NCI-H1930 (cell line): ENCODE measurements at places on chromosomes 6 and 20.

DNA sequence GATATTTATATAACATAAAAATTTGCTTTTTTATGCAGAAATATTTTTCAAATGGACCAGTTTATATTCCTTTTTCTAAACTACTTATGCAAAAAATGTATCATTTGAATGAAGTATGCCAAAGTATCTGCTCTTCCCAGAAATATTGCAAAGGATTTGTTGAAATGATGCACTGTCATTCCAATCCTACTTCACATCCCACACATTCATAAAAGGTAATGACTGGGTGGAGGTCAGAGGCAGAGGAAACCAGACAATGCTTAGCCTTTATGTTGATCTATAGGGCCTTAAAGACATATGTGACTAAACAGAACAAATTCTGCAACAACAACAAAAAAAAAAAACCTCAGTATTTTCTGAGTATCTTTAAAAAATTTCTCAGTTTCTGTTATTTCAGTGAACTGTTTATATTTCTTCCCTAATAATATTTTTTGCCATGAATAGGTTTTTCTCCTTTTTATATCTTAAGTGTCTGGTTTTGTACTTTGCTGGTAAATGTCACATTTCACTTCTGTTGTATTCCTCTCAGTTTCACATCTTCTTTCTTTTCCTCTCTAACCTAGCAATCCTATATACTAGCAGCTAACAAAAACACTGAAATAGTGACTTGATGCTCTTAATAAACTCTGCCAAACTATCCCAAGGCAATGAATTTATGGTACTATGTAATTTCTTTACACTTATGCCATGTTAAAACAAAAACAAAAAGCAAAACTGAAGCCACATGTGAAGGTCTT, 374.1 kb downstream of the BCKDHB start:
- no peak for DNase-seq

DNA sequence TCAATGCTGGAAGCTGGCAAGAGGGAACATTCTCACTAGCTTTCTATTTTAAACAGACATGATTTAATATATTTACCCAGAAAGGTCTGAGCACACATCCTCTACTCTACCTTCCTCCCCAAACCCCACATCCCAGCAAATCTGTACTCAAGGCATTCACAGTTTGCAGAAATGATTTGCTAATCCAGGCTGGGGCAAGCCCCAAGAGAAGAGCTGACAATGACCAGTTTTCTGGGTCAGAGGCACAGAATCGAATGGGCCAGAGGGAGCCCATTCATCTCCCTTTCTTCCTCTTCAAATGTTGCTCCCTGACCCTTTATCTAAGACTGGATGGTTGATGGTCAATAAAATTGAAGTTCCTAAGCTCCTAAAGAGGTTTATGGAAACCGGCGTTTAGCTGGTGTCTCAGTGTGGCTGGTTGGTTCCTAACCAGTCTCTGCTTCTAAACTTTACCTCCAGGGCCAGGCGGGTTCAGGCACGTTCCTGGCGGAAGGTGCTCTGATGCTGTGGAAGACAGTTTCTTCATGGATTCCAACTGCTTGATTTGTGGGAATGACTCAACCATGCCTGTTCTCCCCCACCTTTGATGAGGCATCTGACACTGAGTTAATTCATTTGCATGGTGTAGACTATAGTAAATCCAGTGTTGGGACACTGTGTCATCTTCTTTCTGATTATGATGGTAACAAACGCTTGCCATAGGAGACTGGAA, 96.4 kb upstream of the IYD start:
- DNase-seq: no peak

GRCh38 chr6:89079511-89080234, 878 bp upstream of the PNRC1 start:
- DNase-seq: no peak

DNA sequence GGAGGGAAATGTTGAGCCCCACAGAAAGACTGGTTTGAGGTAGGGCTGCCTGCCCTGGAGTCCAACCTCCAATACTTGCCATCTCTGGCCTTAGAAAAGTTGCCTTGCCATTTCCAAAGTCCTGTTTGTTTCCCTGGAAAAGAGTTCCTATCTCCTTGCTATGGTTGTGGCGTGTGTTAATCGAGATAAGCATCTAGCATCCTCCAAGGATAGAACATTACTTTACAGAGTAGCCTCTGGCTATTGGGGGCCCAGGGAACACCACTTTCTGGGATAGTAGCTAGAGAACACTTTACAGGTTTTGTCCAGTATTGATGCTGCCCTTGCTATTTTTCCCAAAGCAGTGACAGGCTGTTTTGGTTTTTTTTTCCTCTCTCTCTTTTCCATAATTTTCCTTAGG, 57.4 kb upstream of the SASH1 start:
- DNase-seq: no peak

DNA sequence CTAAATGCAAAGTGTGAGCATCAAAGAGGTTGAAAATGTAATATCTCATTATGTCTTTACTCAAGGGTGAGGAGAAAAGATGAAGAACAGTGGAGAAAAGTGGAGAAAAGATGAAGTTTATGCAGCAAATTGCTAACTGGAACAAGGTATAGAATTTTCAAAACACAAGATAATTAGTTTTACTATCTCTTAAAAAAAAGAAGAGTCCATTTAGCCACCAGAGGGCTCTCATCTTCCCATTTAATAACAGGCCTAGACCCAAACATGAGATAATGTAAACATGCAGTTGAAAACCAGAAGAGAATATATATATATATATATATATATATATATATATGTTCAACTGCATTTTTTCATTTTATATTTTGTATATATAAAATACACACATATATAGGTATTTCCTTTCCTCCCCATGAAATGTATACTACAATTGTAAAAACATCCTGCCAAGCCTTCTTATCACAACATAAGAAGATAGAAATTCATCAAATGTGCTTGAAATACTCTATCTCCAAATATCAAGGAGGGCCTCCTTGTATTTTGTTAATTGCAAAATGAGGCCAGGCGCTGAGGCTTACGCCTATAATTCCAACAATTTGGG, 78.4 kb downstream of the ADTRP start:
- DNase-seq: peak; percentile 5

DNA sequence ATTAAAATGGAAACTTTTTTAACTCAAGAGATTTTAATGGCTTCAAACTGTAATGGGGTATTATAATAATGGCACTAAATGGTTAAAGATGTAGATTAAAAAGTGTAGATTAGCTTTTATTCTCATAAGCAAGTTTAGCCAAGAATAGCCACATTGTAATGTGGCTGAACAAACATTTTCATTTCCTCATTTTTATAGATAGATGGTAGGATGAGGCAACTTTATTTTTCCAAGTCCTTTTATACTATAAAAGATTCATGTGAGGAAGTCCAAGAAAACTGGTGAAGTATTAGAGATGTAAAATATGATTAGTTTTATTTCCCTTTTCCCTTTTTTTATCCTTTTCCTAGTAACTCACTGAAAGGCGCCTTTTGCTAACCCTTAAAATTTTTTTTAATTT, 88.8 kb downstream of the ATRN start:
- no peak for DNase-seq

DNA sequence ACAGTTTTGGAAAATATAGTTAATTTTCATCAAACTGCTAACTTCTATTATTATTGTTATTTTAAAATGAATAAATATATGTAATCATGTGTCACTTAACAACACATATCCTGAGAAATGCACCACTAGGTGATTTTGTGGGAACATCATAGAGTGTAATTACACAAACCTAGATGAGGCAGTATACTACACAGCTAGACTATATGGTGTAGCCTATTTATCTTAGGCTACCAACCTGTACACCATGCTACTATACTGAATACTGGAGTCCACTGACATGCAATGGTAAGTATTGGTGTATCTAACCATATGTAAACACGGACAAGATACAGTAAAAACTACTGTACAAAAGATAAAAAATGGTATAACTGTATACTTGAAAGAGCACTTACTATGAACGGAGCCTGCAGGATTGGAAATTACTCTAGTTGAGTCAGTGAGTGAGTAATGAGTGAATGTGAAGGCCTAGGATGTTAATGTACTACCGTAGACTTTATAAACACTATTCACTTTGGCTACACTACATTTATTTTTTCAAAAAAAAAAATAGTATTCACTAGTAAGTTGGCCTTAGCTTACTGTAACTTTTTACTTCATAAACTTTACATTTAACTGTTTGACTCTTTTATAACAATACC, 72.4 kb downstream of the ASCC3 start:
- DNase-seq: no peak

DNA sequence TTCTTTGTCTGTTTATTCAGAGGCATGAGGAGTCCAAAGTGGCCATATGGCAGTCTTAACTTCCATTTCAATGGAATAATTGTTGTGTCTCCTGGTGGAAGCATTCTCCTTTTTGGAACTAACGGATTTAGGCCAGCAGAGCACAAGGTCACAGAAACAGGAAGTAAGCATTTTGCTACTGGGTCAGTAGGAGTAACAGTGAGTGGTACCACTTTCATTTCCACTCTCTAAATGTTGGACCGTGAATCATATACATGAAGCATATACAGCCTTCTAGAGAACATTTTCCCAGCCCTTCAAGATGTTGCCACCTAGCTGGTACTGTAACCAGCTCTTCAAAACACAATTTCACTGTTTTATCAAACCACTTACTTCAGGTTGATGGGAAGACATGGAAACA, 182.8 kb downstream of the EYS start:
- no peak for DNase-seq

GRCh38 chr20:10868299-10868698, 194.5 kb upstream of the JAG1 start:
- no peak for DNase-seq

- peak; percentile 2 for DNase-seq
Measured at GRCh38 chr6:797479-798077, 104.6 kb upstream of the EXOC2 start.

GRCh38 chr20:46212876-46213275, 94.8 kb downstream of the CD40 start:
- DNase-seq: no peak

DNA sequence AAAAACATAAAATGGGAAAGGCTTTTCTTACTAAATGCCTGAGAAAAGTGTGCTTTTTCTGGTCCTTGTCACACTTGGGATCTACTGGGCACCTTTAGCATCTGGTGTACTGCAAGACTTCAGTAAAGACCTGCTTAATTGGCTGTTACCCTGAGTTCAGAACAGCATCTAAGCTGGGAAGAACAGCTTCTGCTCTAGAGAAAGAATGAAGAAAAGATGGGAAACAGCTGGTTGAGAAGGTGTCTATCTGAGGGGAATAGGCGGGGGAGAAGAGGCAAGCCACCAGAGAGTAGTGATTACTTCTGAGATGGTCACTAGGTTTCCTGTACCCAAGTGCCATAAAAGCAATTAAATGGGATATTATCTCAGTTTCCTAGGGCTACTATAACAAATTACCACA, 128.2 kb upstream of the SPACA1 start:
- DNase-seq: no peak

GRCh38 chr20:62404761-62405107, 2.4 kb downstream of the CABLES2 start:
- no peak for DNase-seq

DNA sequence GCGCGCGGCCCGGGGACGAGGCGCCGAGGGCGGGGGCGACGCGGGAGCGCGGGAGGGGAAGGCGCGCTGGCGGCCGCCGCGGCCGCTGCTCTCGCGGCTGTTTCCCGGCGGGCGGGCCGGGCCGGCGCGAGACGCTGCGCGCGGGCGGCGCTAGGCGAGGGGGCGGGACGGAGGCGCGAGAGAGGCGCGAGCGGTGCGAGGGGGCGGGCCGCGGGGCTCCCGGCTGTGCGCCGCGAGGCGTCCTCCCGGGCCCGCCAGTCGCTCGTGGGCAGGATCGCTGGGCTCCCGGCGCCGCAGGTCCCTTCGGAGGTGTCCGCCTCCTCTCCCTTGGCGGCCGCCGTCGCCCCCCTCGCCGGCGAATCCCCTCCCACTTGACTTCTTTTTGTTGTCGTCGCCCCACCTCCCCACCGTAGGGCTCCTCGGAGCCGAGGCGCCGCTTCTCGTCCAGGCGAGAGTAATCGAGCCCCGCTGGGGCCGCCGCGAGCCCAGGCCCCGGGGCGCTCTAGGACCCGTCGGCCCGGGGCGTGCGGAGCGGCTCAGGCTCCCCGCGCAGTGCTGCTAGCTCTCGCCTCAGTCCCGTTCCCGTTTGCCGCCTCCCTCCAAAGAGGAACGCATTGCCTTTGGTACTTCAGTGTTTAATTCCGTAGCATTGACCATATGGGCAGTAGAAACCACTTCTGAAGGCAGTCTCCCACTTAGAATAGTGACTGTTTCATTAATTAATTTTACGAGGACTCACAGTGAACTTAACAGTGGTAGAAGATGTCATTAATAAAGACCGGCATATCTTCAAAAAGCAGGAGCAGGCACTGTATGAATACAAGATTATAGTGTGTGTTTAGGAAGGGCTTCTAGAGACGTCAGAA, at the start of gene RANBP9:
Gene RANBP9 (minus strand): TSS at position 103 of the 866 bp plus-strand sequence. CDS start 330 bp downstream, outside the sequence.
- DNase-seq: peak; percentile 93

- DNase-seq: no peak
Measured at GRCh38 chr6:145026267-145026679, 709.0 kb downstream of the EPM2A start.

DNA sequence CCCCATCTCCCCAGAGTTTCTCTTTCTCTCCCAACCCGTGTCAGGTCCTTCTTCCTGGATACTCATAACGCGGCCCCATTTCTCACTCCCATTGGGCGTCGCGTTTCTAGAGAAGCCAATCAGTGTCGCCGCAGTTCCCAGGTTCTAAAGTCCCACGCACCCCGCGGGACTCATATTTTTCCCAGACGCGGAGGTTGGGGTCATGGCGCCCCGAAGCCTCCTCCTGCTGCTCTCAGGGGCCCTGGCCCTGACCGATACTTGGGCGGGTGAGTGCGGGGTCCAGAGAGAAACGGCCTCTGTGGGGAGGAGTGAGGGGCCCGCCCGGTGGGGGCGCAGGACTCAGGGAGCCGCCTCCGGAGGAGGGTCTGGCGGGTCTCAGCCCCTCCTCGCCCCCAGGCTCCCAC, at the start of gene HLA-F:
Gene HLA-F (plus strand): TSS at position 173 of the 404 bp plus-strand sequence. CDS start 30 bp downstream, at position 203.
- DNase-seq: peak; percentile 64

- no peak for DNase-seq
Measured at GRCh38 chr6:37320646-37321045, 33.1 kb upstream of the RNF8 start.

DNA sequence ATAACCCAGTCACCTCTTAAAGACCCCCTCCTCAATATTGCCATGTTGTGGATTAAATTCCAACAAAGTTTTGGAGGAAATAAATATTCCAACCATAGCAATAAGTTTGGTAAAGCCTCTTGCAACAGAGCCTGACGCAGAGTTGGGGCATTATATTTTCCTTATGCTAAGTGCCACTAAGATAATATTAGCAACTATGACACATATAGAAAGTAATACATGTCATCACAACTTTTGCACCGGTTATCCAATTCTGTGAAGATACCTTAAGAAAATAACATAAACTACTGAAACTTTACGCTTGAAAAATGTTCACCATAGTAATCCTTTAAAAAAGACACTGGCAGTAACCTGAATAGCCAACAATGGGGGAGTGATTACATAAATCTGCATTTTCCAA, 52.2 kb upstream of the TRERF1 start:
- no peak for DNase-seq

- DNase-seq: no peak
Measured at GRCh38 chr20:34426026-34426425, 63.0 kb downstream of the ITCH start.

GRCh38 chr6:65117817-65118409, 589.1 kb downstream of the EYS start:
- DNase-seq: no peak

- DNase-seq: no peak
Measured at GRCh38 chr6:111857674-111858337, 15.4 kb downstream of the FYN start.

GRCh38 chr6:126477678-126478077, 137.8 kb downstream of the CENPW start:
- no peak for DNase-seq
